ENCODE measurements at places on chromosomes 2 and 18. TPM values are rescaled to one million over a fixed set of nuclear protein-coding genes. Genes with fewer than 3 reads are reported as not detected.

DNA sequence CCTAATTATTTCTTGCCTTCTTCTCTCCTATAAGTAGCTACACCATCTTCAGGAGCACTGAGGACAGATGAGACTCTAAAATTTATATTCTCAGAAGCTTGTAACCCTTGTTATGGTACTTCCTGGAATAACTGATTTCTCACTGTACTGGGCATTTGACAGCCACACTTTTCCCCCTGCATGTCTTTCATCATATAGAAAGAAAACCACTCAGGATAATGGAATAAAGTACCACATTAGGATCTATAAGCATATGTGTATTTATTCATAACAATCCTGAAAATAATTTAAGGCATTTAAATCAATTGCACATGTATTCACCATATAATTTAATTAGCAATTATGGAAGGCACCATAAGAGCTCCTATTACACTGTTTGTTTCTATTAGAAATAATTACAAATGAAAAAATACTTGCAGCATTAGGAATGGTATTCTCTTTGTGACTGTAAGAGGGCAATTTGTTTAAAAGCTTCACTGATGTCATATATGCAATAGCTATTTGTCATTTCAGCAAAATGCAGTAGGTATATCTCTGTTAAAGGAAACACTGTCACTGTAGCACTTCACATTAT is 216.9 kb upstream of the FSHR start:
- no peak overlapping the region for H3K27ac ChIP-seq
- no peak for DNase-seq
- peaks cover 29% of the 10 kb centered on the region for H3K4me1 ChIP-seq
- no peaks in the 10 kb centered on the region for H3K36me3 ChIP-seq

- DNase-seq, result peak; percentile 35
- H3K27me3 ChIP-seq, result peaks cover 44% of the 10 kb centered on the region
- peaks cover 7% of the 10 kb centered on the region for H3K4me1 ChIP-seq
Observed at GRCh38 chr2:148540022-148540421, 104.5 kb upstream of the EPC2 start.

DNA sequence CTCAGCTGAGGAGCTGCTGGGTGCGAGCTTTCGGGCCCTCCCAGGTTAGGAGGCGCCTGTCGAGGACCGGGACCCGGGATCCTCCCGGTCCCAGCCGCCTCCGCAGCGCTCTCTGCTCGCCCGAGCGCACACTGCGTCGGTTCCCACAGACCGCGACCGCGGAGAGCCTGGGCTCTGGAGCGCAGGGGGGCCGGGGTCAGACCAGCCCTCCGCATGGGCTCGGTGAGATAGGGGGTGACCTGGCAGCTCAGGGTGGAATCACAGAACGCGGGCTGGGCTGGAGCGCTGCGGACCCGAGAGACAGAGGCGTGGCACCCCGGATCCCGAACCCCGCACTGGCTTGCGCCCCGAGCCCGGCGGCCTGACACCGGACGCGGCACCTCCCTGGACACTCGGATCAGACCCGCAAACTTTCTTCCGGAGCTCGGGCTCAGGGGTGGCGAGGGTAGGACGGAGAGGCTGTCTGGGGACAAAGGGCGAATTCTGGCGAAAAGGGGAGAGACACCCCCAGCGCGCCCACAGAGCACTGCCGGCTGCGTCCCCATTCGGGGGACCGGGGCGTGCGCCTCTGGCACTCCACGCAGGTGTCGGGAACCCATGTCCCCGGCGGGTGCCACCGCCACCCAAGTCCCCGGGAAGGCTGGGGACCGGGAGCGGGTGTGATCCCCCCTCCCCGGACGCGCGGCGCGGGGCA is 612 bp downstream of the DIPK1C start:
- peaks cover 54% of the 10 kb centered on the region for H3K27me3 ChIP-seq
- peak overlapping the region; percentile 79 for H3K4me3 ChIP-seq
- peak; percentile 71 for DNase-seq
- no peaks in the 10 kb centered on the region for H3K4me1 ChIP-seq

GRCh38 chr2:151380580-151381235 is 23.3 kb downstream of the TNFAIP6 start:
- H3K4me3 ChIP-seq, result no peak overlapping the region
- H3K36me3 ChIP-seq, result no peaks in the 10 kb centered on the region
- H3K27ac ChIP-seq, result no peak overlapping the region
- no peak for DNase-seq
- no peaks in the 10 kb centered on the region for H3K27me3 ChIP-seq

GRCh38 chr2:13542642-13543041 is 825.9 kb downstream of the TRIB2 start:
- DNase-seq, result no peak
- no peaks in the 10 kb centered on the region for H3K36me3 ChIP-seq
- H3K4me3 ChIP-seq, result no peak overlapping the region
- H3K27ac ChIP-seq, result no peak overlapping the region
- H3K4me1 ChIP-seq, result no peaks in the 10 kb centered on the region

DNA sequence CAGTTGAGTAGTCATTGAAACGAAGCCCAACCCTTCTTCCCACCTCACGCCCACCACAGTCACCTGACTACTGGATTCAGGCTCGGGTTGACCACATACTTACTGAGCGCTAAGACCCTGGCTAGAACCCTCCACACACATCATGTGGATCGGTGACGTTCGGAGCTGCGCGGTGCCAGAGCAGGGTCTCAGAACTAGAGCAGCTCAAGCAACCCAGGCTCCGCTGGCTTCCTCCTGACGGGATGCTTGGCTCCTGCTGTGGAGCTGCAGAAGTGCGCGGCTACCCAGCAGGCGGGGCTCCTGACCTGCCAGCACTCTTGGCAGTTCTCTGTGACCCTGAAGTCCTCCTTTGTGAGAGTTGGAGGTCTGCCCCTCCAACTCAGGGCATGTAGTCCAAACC is 90.6 kb upstream of the MBOAT2 start:
- no peak overlapping the region for H3K27ac ChIP-seq
- H3K4me3 ChIP-seq, result no peak overlapping the region
- H3K27me3 ChIP-seq, result no peaks in the 10 kb centered on the region
- H3K36me3 ChIP-seq, result no peaks in the 10 kb centered on the region
- no peak for DNase-seq
- no peaks in the 10 kb centered on the region for H3K4me1 ChIP-seq

DNA sequence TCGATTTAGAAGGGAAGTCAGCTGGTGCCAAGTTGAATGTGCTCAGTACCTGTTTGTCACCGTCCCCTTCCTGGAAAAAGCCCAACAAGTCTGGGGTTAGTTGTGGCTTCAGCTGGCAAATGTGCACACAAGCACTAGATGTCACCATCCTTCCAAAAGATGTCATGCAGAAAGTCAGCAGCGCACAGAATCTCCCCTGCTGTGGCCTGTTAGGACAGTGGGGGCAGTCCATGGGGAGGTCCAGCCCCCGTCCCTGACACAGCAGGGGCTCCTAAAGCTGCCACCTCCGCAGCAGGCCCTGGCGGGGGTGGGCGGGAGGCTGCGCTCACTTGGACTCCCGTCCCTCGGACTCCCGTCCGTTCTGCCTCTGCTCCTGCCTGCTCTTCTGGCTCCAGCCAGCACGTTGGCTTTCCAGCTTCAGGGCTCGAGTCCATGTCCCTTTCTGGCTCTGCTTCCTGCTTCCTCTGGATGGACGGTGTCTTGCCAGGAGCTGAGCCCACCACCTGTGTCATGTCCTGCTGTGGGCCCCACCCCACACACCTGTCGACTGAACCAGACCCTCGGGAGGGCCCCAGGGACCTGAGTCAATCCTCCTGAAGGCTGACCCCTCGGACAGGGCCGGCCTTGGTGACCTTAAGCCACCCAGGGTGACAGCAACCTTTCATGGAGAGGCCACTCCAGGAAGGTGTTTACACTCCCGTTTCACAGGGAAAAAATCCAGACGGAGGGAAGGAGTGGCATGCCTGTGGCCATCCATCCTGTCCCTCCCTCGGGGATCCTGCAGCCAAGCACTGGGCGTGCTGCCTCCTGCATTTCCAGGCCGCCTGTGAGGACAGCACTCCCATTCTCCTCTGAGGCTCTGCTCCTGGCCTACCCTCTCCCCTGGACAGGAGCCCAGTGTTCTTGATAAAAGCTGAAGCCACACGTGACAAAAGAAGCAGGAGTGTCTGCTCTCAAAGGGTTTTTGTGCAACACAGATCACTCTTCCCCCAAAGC is 8.5 kb downstream of the RAB17 start:
- H3K4me1 ChIP-seq, result peaks cover 24% of the 10 kb centered on the region
- peak; percentile 63 for DNase-seq
- peaks cover 83% of the 10 kb centered on the region for H3K36me3 ChIP-seq
- H3K4me3 ChIP-seq, result no peak overlapping the region
- H3K27ac ChIP-seq, result no peak overlapping the region

DNA sequence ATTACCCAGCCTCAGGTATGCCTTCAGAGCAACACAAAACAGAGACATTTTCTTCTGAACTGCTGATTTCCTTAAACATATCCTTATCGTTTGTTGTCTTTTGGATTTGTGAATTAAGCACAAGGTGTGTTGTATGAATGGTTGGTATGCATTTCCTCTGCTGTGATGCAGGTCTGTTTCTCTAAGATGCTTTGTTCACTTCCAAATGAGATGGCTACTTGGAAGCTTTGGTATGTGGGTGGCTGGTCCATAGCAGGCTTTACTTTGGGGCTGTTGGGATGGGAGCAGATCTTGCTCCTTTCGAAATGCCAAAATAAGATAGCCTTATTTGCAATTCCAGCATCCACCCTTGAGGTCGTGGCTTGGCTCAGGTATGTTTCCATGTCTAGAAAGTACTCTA is 257.2 kb downstream of the INSIG2 start:
- no peak for DNase-seq
- no peaks in the 10 kb centered on the region for H3K36me3 ChIP-seq
- H3K4me3 ChIP-seq, result no peak overlapping the region
- H3K4me1 ChIP-seq, result no peaks in the 10 kb centered on the region

- H3K27me3 ChIP-seq, result no peaks in the 10 kb centered on the region
- no peaks in the 10 kb centered on the region for H3K36me3 ChIP-seq
- DNase-seq, result no peak
- H3K27ac ChIP-seq, result no peak overlapping the region
- no peak overlapping the region for H3K4me3 ChIP-seq
Observed at GRCh38 chr18:10913919-10914318, 235.4 kb downstream of the PIEZO2 start.

- no peaks in the 10 kb centered on the region for H3K27me3 ChIP-seq
- H3K27ac ChIP-seq, result no peak overlapping the region
- no peaks in the 10 kb centered on the region for H3K4me1 ChIP-seq
- H3K4me3 ChIP-seq, result no peak overlapping the region
- no peak for DNase-seq
Observed at GRCh38 chr18:9429662-9429993, 45.7 kb upstream of the RALBP1 start.

GRCh38 chr2:33073018-33073417 is 126.3 kb downstream of the LTBP1 start:
- H3K36me3 ChIP-seq, result no peaks in the 10 kb centered on the region
- no peak for DNase-seq
- no peak overlapping the region for H3K27ac ChIP-seq
- H3K4me3 ChIP-seq, result no peak overlapping the region
- no peaks in the 10 kb centered on the region for H3K27me3 ChIP-seq
- H3K4me1 ChIP-seq, result no peaks in the 10 kb centered on the region

DNA sequence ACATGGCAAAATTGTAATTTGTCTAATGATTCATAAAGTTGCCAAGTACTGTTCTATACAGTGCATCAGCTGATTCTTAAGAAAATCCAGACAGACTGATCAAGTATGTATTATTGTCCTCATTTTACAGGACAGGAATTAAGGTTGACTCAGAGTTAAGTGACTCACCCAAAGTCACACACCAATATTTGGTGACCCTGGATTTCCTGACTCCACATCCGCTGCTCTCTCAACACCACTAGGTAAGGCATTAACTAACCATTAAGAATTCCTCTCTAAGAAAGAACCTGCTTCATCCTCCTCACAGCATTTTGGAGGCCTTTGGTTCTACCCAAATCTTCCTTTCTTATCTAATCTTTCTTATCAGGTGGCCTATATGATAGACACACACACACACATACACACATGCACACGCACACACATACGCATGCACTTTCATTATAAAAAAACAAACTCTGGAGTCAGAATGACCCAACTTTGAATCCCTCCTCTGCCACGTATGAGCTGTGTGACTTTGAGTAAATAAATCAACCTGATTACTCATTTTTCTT is 150.8 kb downstream of the ANKRD44 start:
- H3K36me3 ChIP-seq, result no peaks in the 10 kb centered on the region
- peaks cover 3% of the 10 kb centered on the region for H3K4me1 ChIP-seq
- no peak for DNase-seq
- H3K27me3 ChIP-seq, result no peaks in the 10 kb centered on the region
- H3K4me3 ChIP-seq, result no peak overlapping the region

GRCh38 chr2:64210816-64211215 is 66.6 kb upstream of the PELI1 start:
- no peak for DNase-seq
- H3K27me3 ChIP-seq, result no peaks in the 10 kb centered on the region
- H3K36me3 ChIP-seq, result no peaks in the 10 kb centered on the region
- H3K4me3 ChIP-seq, result no peak overlapping the region
- H3K4me1 ChIP-seq, result peaks cover 5% of the 10 kb centered on the region

DNA sequence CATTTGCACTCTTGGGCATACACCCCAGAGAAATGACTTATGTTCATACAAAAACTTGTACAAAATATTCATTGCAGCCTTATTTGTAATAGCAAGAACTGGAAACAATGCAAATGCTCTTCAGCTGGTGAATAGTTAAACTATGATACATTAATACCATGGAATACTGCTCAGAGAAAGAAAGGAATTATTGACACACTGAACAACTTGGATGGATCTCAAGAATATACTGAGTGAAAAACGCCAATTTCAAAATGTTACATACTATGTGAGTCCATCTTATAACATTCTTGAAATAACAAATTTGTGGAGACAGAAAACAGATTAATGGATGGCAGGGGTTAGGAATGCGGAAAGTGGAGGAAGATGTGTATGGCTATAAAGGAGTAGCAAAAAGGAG is 17.2 kb downstream of the LNPK start:
- H3K4me3 ChIP-seq, result no peak overlapping the region
- H3K27ac ChIP-seq, result no peak overlapping the region
- DNase-seq, result no peak
- H3K4me1 ChIP-seq, result peaks cover 11% of the 10 kb centered on the region
- H3K36me3 ChIP-seq, result peaks cover 5% of the 10 kb centered on the region
- H3K27me3 ChIP-seq, result no peaks in the 10 kb centered on the region

- no peak overlapping the region for H3K27ac ChIP-seq
- peaks cover 23% of the 10 kb centered on the region for H3K4me1 ChIP-seq
- no peaks in the 10 kb centered on the region for H3K27me3 ChIP-seq
- no peak for DNase-seq
Observed at GRCh38 chr18:54878159-54878622, 49.9 kb downstream of the RAB27B start.

DNA sequence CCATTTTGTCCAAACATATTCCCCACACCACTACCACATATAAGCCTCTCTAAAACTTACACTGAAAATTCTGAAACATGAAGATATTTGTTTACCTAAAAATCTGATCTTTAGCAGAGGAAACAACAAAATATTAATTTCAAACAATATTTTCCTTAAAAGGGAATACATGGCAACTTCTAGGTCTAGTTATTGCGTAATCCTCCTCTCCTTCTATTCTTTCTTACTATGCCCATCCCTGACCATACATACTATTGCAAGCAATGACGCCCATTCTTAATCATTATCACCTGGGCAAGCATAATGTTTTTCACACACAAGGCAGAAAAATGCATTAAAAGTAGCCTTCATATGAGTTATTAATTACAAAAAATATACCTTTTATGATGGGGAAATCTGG is 372.6 kb downstream of the ZEB2 start:
- no peak overlapping the region for H3K27ac ChIP-seq
- H3K36me3 ChIP-seq, result no peaks in the 10 kb centered on the region
- no peaks in the 10 kb centered on the region for H3K4me1 ChIP-seq
- no peak for DNase-seq
- H3K27me3 ChIP-seq, result no peaks in the 10 kb centered on the region

Gene LCT
- total RNA-seq, result 0.11 TPM

Gene GCG
- total RNA-seq, result not detected

Gene GAREM1
- 9.4 TPM for total RNA-seq

Gene ZSWIM2
- not detected for total RNA-seq

Gene ZNF804A
- 0.15 TPM for total RNA-seq

Gene GMPPA
- total RNA-seq, result 34.0 TPM

Gene MDH1B
- 1.5 TPM for total RNA-seq

Gene TRIP12
- 229 TPM for total RNA-seq

Gene LRP2
- total RNA-seq, result 3.3 TPM
